ENCODE measurements at places on chromosomes 13 and 19.

GRCh38 chr13:43239275-43239840 lies 216.0 kb downstream of the DNAJC15 start:
- DNase-seq, result no peak

GRCh38 chr13:106234636-106235035 lies 300.8 kb downstream of the EFNB2 start:
- DNase-seq, result no peak

DNA sequence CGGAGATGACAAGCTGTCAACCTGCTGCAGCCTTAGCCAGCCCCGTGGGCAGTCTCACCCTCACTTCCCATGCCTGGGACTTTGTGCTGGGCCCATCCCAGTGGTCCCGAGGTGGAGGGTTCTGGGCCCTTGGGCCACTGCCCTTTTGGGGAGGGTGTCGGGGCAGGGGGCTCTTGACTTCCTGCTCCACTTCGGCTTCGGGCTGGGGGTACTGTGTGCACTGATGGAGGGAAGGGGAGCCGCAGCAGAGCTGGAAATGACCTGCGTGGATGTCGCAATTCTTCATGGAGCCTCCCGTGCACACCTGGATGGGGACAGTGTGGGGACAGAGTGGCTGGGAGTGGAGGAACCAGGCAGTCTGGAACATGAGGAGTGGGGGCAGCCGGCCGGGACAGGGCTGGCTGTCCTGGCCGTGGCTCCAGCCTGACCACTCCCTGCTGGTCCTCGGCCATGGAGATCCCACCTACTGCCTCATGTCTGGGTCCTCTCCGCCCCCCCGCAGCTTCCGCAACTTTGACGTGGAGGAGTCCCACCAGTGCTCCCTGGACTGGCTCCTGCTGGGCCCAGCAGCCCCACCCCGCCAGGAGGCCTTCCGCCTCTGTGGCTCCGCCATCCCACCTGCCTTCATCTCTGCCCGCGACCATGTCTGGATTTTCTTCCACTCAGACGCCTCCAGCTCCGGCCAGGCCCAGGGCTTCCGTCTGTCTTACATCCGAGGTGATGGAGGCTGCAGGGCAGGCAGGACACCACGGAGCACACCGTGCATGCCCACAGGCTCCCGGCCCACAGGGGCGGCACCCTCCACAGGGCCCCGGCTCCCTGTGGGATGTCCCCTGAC lies 10.2 kb downstream of the LRP3 start:
- no peak for DNase-seq

- no peak for DNase-seq
Observed at GRCh38 chr13:109667056-109667455, 119.3 kb downstream of the IRS2 start.

DNA sequence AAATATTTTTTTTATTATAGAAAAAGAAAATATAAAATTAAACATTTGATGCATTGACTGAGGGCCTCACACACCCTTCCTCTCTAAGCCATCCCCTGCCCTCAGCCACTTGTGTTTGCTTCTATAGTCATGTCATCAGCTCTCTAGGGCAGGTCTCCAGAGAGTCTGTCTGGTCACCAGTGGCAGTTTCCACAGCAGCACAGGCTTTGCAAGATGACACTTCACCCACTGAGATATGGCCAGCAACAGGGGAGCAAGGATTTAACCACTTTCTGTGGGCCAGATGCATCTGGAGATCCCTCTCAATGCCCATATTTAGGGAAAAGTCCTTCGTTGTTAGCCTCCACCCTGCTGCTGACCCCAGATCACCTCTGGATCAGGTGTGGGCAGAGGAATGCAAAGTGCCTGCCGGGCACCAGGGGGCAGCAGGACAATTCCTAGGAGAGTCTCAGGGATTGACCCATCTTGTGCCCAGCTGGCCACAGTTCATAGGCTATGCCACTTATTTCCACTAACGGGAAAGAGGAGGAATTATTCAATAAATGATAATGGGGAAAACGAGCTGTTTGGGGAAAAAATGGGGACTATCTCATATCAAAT lies 4.8 kb downstream of the ABCC4 start:
- DNase-seq, result peak; percentile 42

DNA sequence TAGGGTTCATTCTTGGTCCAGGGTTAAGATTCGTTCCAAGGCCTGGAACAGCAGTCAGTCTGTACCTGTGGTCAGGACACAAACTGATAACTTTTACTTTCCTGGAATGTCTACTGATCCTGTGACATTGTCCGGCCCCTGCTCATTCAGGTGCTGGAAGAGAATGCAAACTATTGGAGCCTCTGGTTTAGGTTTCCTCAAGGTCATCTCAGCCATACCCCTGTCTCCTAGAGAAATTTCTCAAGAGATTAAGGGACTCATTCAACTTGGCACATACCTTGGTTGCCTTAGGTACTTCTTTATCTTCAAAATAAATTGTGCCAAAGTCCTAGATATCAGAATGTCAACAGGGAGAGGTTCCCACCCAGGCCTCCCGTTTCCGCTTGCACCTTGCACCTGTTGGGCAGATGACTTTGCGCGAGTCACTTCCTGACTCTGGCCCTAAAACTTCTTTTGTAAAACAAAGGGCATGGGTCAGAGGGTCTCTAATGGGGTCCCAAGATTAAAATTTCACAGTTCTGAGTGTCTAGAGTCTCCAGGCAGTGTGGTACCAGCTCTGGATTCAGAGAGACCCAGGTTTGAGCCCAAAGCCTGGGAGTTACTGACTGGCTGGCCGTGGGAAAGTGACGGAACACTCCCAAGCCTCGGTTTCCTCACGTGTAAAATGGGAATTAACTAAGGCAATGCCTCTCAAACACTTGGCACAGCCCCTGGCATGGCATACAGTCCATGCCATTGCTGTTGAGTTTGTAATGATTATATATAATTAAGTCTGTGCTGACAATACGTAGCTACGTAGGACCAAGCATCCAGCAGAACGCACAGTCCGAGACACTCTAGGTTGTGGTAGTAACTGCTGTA lies 25.8 kb upstream of the CYP2S1 start:
- DNase-seq, result no peak

- no peak for DNase-seq
Observed at GRCh38 chr19:17025991-17026658, 485 bp downstream of the CPAMD8 start.

GRCh38 chr19:39254531-39255345 lies 6.1 kb upstream of the IFNL4 start:
- DNase-seq, result no peak

DNA sequence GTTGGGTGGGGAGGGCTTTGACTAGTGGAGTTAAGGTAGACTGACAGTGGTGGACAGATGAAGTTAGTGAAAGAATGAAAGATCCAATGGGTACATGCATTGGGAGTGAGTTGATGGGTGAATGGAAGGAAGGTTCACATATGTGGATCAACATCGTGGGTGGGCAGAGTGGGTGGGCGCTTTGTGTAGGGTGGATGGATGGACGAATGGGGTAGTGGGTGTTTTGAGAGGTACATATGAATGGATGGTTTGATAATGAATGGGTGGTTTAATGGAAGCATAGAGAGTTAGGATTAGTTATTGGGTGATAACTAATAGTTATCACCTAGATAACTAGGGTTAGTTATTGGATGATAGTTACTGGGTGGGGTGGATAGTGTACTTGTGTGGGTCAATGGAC lies 11.5 kb downstream of the ZSWIM4 start:
- DNase-seq, result no peak

GRCh38 chr19:54707962-54708361 lies 16.3 kb upstream of the KIR3DL3 start:
- no peak for DNase-seq

DNA sequence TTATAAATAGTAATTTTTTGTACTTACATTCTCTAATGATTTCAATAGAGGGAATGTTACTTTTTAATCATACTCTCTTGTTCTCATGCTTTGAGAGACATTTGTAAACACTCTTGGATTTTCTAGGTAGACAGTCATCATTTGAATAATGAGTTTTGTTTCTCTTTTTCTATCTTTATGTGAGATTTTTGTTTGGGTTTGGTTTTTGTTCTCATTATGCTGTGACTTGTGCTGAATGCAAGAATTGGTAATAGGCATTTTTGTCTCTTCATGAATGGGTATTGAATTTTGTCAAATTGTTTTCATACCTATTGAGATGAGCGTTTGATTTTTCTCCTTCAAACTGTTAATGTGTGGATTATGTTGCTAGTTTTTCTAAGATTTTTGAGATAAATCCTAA lies 56.8 kb upstream of the GPR183 start:
- no peak for DNase-seq

DNA sequence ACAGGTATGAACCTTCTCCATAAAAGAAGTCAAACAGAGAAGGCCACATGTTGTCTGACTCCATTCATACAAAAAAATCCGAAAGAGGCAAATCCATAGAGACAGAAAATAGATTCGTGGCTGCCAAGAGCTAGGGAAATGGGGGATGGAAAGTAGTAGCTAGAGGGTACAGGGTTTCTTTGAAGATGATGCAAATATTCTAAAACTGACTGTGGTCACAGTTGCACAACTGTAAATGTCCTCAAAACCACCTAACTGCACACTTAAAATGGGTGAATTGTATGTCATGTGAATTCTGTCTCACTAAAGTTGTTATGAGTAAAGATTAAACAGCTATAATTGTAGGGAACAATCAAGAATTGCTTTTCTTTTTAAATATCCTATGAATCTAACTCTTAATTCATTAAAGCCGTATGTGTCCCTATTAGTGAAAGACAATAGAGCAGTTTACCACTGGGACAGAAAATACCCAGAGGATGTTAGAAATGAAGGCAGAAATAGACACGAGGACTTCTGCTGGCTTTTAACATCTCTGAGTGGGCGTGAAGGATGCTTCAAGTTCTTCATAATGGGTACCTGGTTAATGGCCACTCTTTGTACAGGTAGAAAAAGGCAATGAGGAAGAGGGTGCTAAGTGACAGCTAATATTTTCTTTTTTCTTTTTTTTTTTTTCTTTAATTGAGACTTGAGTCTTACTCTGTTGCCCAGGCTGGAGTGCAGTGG lies 21.2 kb downstream of the INSR start:
- DNase-seq, result no peak

- DNase-seq, result peak; percentile 74
Observed at GRCh38 chr13:110340812-110341444, 33.8 kb downstream of the COL4A2 start.

- peak; percentile 9 for DNase-seq
Observed at GRCh38 chr13:34942732-34943435, 814 bp downstream of the NBEA start.

- no peak for DNase-seq
Observed at GRCh38 chr13:85638265-85638664, 161.0 kb downstream of the SLITRK6 start.

DNA sequence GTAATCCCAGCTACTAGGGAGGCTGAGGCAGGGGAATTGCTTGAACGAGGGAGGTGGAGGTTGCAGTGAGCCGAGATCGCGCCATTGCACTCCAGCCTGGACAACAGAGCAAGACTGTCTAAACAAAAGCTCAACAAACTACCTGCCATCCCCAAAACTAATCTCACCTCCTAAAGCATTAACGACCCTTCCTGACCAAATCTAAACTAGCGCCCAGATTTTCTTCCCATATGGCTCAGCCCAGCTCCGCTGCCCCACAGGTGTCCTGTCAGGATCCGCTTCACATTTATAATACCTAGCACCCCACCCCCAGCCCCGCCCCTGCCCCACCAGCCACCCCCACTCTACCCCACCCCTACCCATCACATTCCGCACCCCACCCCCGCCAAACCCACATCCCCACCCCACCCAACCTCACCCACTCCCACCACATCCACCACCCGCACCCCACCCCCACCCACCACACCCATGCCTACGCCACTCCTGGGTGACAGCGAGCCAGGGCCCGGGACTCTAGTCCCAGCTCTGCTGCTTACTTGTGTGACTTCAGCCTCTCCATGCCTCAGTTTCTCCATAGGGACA lies 599 bp downstream of the C19orf12 start:
- no peak for DNase-seq

DNA sequence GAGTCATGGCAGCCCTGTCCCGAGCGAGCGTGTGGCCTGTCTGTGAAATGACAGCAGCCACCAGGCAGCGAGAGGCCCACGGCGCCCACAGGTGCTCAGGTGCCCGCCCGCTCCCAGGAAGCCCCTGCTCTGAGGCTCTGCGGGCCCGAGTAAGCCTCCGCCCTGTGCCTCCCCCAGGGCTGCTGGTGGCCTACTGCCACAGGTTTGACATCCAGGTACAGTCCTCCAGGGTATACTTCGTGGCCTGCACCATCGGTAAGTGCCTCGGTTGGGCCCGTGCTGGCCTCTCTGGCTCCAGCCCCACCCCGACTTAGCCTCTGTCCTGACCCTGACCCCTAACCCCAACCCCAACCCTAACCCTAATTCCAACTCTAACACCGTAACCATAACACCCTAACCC lies 15.0 kb upstream of the TMPRSS9 start:
- DNase-seq, result no peak

- DNase-seq, result no peak
Observed at GRCh38 chr13:98293103-98293502, 116.0 kb upstream of the RNF113B start.

DNA sequence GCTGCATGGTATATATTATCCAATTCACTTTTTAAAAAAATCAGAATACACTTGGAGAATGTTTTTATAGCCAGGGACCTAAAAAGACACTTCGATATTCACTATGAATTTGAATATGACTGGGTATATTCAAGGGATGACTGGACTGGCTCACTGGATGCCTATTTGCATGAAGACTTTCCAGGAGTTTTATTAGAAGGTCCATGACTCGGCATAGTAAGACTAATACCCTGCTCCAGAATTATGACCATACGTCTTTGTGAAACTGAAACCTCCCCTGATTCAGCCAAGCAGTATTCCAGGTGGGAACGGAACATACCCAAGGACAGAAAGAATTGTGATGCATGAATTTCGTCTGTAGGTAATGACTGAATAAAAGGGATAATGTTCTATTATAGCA lies 3.9 kb upstream of the FAM216B start:
- DNase-seq, result no peak

DNA sequence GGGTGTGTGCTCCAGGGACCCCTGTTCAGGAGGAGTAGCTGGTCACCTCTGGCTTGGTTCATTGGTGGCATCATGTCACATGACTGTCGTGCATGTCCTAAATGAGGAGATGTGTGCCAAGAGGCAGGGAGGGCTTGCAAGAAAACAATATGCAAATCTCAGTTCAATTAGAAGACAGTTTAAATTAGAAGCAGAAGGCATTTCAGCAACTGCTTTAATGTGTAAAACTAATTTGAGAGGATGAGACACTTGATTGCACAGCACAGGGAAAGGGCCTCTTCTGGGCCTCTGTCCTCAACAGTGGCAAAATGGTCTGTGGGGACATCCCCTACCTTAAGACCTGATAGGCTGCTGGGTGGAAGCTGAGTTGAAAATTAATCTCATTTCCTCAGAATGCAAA lies 54.6 kb downstream of the SPATA13 start:
- no peak for DNase-seq

Measured in activated T-cell treated with anti-CD3 and anti-CD28 coated beads, Interleukin-2, amount 50 U/mL, for 72 hours (primary cell).